Activated effector memory CD4-positive, alpha-beta T cell treated with Interleukin-2 at 50 U/mL for 16 hours (primary cell): ENCODE measurements at places on chromosomes 16 and 17.

GRCh38 chr16:79042141-79042540 is 558.4 kb downstream of the MAF start:
- DNase-seq: no peak

- no peak for DNase-seq
These were observed 78.7 kb downstream of the MAP2K4 start for GRCh38 chr17:12099412-12099811.

- DNase-seq: peak; percentile 52
These were observed 103.0 kb downstream of the RAB11FIP4 start for GRCh38 chr17:31494259-31495021.

DNA sequence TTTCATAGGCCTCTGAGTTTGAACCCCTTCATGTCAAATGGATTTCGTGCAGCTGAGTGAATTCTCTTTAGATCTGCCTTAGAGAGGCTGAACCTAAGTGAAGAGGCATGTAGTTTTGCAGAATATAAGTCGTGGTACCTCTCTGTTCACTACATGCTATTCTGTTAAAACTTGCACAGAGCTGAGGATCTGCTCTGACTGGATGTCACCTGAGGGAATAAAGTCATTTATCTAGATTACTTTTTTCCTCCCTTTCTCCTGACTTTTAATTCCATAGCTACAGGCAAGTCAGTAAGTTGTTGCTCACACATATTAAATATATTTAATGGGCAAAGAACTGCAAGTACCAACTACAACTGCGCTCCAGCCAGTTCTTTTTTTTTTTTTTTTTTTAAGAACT is 64.7 kb downstream of the WNT3 start:
- no peak for DNase-seq

DNA sequence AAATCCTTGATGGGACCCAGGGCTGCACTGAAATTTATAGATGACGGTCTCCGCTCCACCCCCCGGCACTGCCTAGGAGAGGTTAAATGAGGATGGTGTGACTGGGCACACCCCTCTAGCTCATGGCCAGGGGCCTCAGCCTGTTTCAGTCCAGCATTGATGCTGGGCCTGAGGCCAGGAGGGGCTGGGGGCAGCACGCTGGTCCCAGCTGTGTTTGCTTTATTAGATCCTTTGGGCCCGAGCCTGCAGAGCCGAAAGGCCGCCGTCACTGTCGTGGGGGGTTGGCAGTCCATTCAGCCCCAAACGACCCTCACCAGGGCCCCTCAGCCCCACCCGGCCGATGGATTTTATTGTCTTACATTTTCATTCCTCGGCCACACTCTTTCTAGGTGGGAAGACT is 10.8 kb upstream of the DOK4 start:
- no peak for DNase-seq

DNA sequence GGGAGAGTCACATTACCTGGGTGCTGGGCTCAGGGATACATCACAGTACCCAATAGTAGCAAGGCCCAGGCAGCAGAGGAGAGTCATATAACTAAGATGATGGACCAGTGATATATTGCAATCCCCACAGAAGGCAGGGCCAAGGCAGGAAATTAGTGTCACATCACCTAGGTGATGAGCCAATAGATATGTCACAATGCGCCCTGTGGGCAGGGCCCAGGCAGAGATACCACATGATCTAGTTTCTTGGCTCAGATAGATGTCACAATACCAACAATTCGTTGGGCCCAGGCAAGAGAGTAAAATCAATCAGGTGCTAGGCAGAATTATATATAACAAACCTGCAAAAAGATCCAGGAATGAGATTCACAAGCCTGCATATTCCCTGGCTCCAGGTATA is 2111.5 kb downstream of the TP53TG3F start:
- DNase-seq: no peak

- DNase-seq: no peak
These were observed 76.7 kb upstream of the DOC2B start for GRCh38 chr17:258045-258734.

GRCh38 chr17:16283705-16284104 is 66.7 kb downstream of the PIGL start:
- DNase-seq: no peak

GRCh38 chr17:31093866-31094599 is 744 bp upstream of the NF1 start:
- no peak for DNase-seq

- DNase-seq: no peak
These were observed 12.1 kb upstream of the DHX8 start for GRCh38 chr17:43471585-43472160.

DNA sequence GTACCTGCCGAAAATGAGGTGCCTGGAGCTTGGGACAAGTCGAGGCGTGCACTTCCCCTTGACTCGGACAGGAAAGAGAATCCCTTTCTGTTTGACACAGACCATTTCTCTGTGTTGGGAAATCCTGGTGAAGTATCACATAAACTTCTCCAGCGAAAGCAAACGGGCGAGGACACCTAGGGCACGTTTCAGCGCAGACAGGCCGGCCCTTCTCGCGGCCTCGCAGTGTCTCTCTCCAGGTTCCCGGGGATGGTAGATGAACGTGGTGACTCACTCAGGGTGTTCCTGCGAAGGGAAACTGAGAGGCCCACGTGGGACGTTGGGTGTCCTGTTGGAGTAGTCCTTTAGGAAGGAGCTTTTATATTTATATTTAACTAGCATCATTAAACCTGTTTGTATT is 36.3 kb upstream of the ZNF750 start:
- DNase-seq: no peak
